Stimulated activated CD8-positive, alpha-beta memory T cell treated with anti-CD3 and anti-CD28 coated beads, Interleukin-4, amount 100 ng/mL, for 1 hour (primary cell): ENCODE measurements at places on chromosomes 5 and 9.

DNA sequence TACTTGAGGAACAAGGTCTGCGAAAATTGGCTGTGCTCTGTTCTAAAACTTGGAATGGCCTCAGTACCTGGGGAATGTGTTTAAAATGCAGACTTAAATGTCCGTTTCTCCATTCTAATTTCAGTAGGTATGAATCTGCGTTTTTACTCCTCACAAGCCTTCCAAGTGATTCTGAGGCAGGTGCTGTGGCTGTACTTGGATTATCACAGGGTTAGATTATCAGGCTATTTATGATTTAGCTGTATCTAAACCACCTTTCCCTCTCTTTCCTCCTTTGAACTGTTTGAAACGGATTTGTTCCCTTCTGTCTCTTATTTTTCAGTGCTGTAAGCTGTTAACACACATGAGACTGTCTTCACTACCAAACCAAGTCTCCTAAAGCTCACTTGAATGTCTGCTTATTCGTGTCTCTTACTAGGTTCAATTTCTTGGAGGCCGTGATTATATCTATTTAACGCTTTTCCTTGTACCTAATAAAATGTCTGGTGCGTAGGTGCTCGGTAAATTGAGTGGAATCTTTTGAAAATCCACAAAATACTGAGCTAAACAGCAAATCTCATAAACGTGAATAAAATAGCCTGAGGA lies 714 bp upstream of the CETN3 start:
- DNase-seq = no peak

DNA sequence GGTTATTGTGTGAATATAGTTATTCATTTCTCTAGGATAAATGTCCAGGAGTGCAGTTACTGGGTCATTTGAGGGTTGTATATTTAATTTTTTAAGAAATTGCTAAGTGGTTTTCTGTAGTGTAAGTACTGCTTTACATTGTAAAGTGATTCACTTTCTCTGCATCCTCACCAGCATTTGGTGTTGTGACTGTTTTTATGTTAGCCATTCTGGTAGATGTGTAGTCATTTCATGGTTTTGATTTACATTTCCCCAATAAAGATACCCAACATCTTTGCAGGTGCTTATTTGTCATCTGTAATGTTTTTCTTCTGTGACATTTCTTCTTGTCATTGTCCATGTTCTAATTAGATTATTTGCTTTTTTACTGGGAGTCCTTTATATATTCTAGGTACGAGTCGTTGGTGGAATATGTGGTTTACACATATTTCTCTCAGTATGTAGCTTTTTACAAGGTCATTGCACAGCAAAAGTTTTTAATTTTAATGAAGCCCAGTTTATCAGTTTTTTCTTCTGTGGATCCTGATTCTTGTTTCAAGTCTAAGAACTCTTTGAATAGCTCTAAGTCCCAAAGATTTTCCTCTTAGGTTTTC lies 34.0 kb downstream of the SCGB3A1 start:
- DNase-seq = no peak

GRCh38 chr5:129046151-129046550 lies 48.4 kb upstream of the ISOC1 start:
- DNase-seq = no peak

DNA sequence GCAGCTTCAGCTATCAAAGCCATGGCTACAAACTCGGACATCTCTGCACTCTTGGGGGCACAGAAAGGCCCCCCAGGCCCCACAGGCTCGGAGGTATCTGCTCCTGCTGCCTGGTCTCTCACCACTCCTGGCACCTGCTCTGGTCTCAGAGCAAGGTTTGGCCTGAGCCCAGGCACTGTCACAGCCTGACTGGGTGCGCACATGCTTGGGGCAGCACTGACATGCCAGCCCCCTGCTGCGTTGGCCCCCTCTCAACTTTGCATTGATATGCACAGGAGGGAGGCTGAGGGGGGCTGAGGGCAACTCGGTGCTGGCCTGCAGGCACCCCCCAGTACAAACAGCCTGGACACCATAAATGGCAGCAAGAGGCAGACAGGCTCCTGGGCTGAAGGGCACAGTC lies 27.1 kb upstream of the GHR start:
- DNase-seq = no peak

DNA sequence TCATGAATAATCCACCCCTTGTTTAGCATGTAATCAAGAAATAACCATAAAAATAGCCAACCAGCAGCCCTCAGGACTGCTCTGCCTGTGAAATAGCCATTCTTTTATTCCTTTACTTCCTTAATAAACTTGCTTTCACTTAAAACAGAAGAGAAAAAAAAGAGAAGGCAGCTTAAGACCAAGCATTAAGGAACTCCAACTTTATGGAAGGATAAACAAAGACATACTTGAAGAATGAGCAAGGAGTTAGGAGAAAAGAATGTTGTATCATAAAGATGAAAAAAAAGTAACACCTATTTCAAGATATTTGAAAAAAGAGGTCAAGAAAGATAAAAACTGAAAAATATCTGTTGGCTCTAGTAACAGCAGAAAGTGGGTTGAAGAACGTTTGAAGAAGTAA lies 107.6 kb downstream of the RNF180 start:
- no peak for DNase-seq
